NCI-H1105 (cell line): ENCODE measurements at places on chromosomes 5 and 9.

DNA sequence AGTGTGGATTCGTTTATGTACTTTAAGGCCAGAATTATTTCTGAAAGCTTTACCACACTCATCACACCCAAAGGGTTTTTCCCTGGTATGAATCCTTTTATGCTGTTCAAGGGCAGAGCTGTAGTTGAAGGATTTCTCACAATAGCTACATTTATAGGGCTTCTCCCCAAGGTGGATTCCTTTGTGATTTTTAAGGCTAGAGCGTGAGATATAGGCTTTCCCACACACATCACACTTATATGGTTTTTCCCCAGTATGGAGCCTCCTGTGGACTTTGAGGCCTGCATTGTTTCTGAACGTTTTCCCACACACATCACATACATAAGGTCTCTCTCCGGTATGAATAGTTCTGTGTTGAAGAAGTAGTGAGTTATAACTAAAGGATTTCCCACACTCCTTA is 11.2 kb downstream of the ZFP62 start:
- no peak for DNase-seq

DNA sequence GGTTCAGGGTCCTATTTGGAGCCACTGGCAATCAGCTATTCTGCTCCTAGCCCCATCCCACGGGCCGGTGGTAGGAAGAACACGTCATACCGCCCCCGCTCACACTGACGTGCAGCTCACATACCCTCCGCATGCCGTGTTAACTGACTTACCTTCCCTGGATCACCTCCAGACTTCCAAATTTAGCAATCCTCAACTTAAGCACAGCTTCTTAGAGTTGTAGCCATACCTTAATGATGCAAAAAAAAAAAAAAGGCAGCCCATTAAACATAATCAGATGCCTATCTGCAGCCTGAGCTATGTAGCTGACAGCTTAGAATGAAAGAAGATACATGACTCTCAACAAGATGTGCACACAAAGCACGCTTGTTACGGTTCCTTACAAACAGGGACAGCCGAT is 93.0 kb downstream of the IRX2 start:
- no peak for DNase-seq

DNA sequence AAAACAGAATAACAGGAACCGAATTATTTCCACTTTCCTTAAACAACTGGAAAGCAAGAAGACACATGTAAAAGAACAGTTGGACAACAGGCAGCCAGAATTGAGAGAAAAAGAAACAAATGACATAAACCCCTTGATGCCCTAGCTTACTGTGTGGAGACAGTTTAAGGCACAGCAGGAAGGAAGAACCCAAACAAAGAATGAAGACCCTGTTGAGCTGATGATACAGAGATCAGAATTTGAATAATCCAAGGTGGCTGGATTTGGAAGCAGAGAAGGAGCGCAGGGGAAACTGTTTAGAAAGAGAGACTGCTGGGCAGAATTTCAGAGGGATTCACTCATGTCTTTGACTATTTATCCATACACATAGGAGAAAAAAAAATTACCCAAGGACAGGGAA is 316.3 kb upstream of the POU5F2 start:
- DNase-seq = no peak

DNA sequence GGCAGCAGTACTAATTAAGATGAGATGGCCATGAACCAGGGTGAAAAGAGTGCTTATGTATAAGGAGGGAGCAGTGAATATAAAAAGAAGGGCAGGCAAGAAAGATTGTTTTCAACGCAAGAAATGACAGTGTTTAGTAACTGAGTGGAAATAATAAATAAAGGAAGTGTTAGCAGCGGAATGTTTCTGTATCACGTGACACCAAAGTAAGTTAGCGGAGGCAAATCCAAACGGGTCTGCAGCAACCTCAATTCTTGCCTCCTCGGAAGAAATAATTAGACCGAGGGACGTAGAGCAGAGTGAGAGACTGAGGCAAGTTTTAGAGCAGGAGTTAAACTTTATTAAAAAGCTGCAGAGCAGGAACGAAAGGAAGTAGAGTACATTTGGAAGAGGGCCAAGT is 15.4 kb upstream of the GAS1 start:
- DNase-seq = no peak

DNA sequence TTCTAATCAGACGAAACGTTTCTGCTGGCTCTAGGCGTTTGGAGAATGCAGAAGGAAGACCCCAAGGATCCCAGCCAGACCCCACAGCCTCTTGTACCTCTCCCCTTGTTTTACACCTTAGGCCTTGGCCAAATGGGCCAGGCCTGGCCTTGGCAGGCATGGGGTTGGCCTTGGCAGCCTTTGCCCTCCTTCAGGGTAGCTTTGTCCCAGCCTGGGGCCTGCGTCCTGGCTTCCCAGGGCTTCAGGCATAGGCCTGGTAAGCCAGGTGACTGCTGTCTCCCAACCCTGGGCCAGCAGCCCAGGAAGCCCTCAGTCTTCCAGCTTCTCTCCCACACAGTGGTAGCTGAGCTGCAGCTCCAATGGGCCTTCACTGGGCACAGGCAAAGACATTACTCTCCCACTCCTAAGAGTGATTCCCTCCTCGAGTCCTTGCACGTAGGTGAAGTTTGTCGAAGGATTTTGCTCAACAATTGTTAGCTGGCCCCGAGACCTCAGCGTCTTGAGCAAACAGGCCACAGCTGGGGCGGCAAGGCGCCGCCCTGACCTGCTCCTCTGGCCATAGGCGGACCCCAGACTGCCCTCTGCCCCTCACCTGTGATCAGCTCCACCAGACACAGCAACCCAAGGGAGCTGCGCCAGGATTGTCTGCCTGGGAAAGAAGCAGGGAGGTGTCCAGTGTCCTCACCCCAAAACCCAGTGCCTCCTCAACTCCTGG is 1.1 kb upstream of the PITX1 start:
- DNase-seq = no peak

- no peak for DNase-seq
Measured at GRCh38 chr9:129702589-129703520, 37.4 kb downstream of the PRRX2 start.

GRCh38 chr5:21680196-21680595 is 1172.9 kb downstream of the CDH12 start:
- DNase-seq = no peak

GRCh38 chr5:173969167-173970049 is 19.6 kb upstream of the C5orf47 start:
- no peak for DNase-seq

GRCh38 chr9:114503009-114503408 is 2.3 kb downstream of the WHRN start:
- DNase-seq = peak; percentile 23

DNA sequence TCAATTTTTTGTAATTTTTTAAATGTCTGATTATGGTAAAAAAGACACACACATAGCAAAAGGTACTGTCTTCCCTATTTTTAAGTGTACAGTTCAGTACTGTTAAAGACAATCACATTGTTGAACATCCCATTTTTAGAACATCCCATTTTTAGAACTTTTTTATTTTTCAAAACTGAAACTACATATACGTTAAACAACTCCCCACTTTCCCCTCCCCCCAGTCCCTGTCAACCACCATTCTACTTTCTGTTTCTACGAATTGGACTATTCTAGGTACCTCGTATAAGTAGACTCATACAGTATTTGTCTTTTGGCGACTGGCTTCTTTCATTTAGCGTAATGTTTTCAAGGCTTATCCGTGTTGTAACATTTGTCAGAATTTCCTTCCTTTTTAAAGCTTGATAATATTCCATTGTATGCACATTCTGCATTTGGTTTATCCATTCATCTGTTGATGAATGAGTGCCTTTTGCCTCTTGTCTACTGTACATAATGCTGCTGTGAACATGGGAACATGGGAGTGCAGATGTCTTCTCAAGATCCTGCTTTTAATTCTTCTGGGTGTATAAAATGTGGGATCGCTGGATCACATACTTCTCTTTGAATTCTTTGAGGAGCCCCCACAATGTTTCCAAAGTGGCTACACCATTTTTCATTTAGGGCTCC is 154.0 kb downstream of the PIK3R1 start:
- no peak for DNase-seq

DNA sequence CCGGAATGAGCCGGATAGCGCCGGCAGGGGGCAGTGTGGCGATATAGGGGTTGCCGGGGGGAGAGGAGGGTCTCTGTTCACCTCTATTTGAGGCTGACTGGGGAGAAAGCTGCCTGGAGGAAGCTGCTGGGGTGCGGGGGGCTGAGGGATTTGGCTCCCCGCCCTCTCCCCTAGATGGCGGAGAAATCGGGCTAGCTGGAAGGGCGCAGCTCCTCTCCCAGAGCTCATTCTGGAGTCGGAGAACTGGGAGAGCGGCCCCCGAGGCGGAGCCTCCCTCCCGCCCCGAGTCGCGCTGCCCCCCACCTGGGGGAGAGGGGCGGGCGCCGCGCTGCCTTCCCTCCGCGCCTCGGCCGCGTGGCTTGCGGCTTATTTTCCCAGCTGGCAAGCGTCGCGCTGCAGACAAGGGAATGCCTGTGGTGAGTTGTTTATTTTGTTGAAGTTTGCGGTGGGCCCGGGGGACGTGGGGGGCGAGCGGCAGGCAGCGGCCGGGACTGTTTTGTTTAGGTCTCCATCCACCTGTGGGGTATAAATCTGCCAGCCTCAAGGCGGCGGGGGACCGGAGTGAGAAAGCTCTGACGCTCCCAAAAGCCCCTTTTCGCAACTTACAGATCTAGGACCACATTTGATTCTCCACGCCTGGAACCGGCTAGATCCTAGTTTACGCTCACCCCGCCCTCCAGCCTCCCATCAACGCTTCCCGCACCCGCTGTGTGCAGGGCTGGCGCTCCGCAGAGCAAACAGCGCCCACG is 4.1 kb upstream of the RGMB start:
- DNase-seq = peak; percentile 18

DNA sequence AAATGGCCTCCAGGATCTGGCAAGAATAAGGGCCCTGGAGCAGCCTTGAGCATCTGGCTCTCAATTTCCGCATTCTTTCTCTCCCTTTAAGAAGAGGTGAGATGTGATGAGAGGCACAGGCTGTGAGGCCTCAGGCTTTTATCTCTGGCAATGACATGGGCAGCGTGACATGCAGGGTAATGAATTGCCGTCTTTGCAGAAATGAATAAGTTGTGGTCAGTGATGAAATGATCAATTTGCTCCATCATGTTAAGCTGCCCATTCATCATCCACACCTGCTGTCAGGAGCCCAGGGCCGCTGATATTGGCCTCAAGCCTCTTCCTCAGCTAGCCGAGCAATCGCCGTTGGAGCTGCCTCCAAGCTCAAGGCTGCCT is 265.3 kb downstream of the TRIM32 start:
- DNase-seq = no peak

- DNase-seq = no peak
Measured at GRCh38 chr9:96460882-96461281, 10.9 kb downstream of the HABP4 start.

DNA sequence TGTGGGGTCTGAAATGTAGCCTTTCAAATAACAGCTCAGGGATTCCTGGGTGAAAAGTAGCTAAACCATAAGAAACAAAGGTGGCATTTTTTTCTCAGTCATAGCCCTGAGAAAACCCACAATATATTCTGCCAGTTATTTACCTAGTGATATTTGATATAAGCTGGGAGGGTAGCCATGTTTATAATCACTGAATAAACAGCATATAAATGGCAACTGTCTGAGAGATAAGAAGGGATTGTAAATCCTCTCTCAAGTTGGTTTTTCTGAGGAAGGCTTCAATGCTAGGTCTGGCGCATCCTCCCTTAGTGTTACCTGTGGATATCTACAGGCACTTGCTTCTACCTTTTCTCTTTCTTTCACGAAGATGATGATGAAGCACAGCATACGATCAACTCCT is 1080.5 kb upstream of the DMAC1 start:
- DNase-seq = peak; percentile 36
